AG10803 (cell line): ENCODE measurements at places on chromosomes 1 and 21.

GRCh38 chr21:42500736-42501135, 4.7 kb upstream of the RSPH1 start:
- no peak for DNase-seq

- DNase-seq: no peak
Observed at GRCh38 chr1:219337588-219337987, 163.9 kb downstream of the LYPLAL1 start.

- no peak for DNase-seq
Observed at GRCh38 chr21:25870084-25870483, 135.3 kb downstream of the GABPA start.

DNA sequence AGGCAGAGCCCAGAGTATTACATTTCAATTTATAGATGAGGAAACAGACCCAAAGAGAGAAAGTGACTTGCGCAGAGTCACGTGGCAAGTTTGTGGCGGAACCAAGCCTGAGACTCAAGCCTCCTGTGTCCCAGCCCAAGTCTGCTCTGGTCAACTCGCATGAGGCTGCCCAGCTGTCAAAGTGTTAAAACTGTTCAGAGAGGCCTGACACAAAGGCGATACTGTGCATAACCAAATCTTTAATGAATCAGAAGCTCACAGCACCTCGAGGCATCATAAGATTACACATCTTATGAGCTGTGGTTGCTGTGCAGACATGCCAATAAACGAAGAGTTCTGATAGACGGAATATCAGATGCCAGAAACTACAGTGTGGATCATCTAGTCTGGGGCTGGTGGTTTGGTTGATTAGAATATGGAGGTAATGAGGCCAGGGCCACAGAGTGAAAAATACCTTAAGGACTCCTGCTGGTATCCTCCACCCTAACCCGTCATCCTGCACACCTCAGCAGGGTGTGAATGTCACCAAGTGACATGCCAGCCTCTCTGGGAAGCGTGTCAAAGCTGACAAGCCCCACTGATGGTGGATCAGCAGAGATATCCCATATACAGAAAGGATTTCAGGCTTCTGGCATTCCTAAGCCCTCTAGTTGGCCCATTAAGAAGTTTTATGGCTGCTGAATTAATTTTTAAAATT, 42.2 kb downstream of the TNNT2 start:
- DNase-seq: no peak

GRCh38 chr1:184870319-184870718, 104.0 kb downstream of the NIBAN1 start:
- no peak for DNase-seq

DNA sequence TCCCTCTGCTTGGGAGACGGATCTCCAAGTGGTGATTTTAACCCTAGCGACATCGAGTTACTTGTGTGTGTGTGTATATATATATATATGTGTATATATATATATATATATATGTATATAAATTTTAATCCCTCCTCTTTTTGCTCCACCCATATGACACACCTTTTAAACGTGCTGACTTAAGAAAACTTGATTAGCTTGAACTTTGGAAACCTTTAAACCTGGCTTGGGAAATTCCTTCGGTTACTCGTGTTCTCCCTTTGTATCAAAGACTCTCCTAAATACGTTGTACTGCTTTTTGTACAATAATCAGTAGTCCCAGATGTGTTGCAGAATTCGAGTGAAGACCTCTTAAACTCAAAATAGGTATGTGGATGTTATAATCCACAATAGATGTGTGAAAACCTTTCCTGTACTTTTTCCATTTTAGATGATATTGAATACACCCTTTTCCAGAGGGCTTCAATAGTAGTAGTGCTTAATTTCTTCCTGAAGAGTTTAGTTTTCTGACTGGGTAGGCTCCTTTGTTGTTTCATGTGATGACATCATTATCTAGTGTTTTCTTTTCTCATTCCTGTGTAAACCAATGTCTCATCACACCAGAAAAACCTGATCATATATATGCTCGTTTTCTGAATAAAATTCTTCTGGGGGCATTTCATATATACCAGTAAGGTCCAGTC, 1.4 kb downstream of the RNF11 start:
- peak; percentile 41 for DNase-seq

DNA sequence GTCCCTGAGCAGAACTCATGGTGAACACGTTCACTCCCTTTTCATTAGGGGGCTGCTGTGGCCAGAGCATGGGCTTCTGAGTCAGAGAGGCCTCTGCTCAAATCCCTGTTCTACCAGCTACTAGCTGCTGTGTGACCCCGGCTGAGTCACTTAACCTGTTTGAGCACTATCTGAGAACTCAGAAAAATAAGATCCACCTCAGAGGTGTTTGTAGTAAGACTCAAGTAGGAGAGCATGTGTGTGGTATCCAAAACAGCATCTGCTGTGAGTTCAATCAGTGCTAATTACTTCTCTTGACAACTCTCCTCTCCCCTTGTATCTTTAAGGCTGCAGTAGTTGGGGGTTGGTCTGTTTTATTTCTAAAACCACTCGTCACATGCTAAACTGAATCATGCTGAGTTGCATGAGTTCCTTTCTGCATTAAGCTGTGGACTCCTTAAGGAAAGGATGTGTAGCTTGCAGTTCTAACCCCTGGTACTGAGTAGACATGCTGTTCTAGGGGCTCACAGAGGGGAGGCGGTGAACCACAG, 39.7 kb upstream of the JUN start:
- DNase-seq: peak; percentile 51

- DNase-seq: no peak
Observed at GRCh38 chr1:202241376-202242079, 47.9 kb downstream of the LGR6 start.

DNA sequence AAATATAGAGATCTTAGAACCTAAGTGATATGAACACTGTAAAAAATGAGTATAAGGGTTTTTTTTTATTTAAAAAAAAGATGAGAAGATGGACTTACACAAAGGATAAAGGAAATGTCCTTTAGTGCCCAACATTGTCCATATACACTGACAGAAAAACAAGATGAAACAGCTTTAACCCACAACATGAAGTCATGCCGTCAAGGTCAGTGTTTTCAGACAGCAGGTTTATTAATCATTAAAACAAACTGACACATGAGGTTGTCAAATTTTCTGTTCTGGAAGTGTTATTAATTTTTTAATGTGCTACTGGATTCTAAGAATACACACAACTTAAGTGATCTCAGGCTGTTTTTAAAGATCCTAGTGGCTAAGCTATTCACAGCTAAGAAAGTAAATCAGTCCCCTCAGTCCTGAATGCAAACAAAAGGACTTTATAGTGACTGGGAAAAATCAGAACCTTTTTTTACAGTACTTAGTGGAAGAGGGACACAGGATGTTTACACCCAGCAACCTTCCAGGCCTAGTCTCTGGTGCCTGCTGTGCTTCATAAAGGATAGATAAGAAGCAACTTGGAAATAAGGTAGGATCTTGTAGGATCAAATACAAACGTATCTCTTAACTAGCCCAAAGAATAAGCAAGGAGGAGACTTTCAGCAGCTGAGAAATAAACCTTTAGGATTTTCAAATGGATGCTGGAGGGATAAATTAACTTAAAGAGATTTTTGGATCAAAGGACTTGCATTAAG, 21.9 kb upstream of the PKN2 start:
- DNase-seq: no peak

- DNase-seq: peak; percentile 93
Observed at GRCh38 chr1:201551877-201552731, 13.2 kb downstream of the NAV1 start.

DNA sequence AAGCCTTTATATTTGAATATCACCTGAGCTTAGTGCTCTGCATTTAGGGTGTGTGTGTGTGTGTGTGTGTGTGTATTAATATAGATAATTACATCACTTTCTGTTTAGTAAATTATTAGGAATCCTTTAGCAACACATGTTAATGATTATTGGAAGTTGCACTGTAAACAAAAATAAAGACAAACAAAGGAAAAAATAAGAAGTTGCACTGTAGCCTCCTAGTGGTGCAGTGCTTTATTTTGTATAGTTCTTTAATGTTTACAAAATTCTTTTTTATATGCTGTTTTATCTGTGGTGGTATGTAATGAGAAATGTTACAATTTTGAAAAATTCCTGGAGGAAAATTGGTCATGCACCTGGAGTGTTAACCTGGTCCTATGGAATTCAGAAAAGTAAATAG, 69.2 kb downstream of the UBE4B start:
- DNase-seq: no peak

DNA sequence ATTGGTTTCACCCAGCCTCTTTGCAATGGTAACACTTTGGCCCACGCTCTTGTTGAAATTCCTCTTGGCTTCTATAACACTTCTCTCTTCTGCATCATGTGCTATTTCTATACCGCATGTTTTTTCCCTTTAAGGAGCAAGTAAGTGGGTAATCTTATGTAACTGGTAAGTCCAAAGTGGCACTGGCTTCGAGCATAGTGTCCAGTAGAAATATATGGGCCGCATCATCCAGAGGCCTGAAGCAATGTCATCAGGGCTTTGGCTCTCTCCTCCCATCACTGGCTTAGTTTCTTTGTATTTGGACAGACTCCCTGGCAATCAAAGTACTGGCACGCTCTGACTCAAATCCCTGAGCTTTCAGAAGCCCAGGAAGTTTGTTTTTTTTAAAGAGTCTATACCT, 17.5 kb downstream of the CHML start:
- no peak for DNase-seq

DNA sequence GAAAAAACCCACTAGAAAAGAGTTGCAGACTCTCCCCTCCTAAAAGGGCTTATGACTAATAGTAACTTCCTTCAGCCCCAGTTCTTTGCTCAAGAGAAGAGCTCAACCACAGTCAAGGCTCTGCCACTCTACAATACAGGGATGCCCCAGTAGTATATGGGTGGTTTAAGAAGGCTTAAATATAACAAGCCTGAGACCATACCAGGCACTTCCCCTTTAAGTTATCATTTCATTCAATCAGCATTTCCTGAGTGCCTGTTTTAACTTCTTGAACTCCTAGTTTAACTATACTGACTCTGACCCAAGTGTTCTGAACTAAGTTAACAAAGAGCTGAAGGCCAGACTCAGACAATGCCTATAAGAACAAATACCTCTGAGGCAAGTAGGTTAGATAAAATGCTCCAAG, 19.8 kb downstream of the PRPF38A start:
- DNase-seq: no peak

- no peak for DNase-seq
Observed at GRCh38 chr1:2784854-2785630, 16.5 kb downstream of the TTC34 start.
